A549 treated with AZD2906 at 1 μM for 4 hours (cell line): ENCODE measurements at places on chromosomes 3 and 15. TPM values are rescaled to one million over a fixed set of nuclear protein-coding genes. Genes with fewer than 3 reads are reported as not detected.

The GOLGA8J gene
- 0.09 to 0.15 TPM in 2 of 5 replicates, not detected in the others for total RNA-seq

The UBE2Q2 gene
- 38.4 to 44.9 TPM (median 41.9 TPM) in 5 replicates for total RNA-seq

The LRIG1 gene
- 4.4 to 6.3 TPM (median 5.0 TPM) in 5 replicates for total RNA-seq

The RTP3 gene
- not detected in 5 replicates for total RNA-seq

The TMC3 gene
- not detected in 5 replicates for total RNA-seq

The ERC2 gene
- total RNA-seq = 0.14 to 0.19 TPM in 2 of 5 replicates, not detected in the others

The TM4SF18 gene
- total RNA-seq = 27.2 to 41.6 TPM (median 29.5 TPM) in 5 replicates

The HGD gene
- 17.9 to 23.4 TPM (median 20.8 TPM) in 5 replicates for total RNA-seq

The BCHE gene
- 0.63 to 1.1 TPM (median 0.85 TPM) in 5 replicates for total RNA-seq

The COLQ gene
- 0.17 to 0.33 TPM (median 0.25 TPM) in 5 replicates for total RNA-seq

The SPSB4 gene
- 0.11 to 0.28 TPM (median 0.19 TPM) in 5 replicates for total RNA-seq

The GTF2E1 gene
- total RNA-seq = 10.4 to 16.7 TPM (median 12.5 TPM) in 5 replicates

The GNAT1 gene
- 0.05 to 0.25 TPM (median 0.22 TPM) in 3 of 5 replicates, not detected in the others for total RNA-seq

The CNTN3 gene
- not detected in 5 replicates for total RNA-seq

The PRR23E gene
- not detected in 5 replicates for total RNA-seq

The MYRIP gene
- 0.05 TPM in 1 of 5 replicates, not detected in the others for total RNA-seq

The TLR9 gene
- 0.03 to 0.05 TPM (median 0.04 TPM) in 3 of 5 replicates, not detected in the others for total RNA-seq

The CORO2B gene
- 3.3 to 4.4 TPM (median 3.7 TPM) in 5 replicates for total RNA-seq

The NRROS gene
- 0.05 TPM in 1 of 5 replicates, not detected in the others for total RNA-seq

The HYKK gene
- 5.8 to 8.9 TPM (median 6.3 TPM) in 5 replicates for total RNA-seq

The CTXN2 gene
- 0.02 to 0.05 TPM in 2 of 5 replicates, not detected in the others for total RNA-seq

The MOBP gene
- 0.02 to 0.18 TPM (median 0.10 TPM) in 5 replicates for total RNA-seq

The RBP2 gene
- not detected in 5 replicates for total RNA-seq

The PARP9 gene
- 5.4 to 6.2 TPM (median 5.5 TPM) in 5 replicates for total RNA-seq

The RLBP1 gene
- not detected in 5 replicates for total RNA-seq

The FOXB1 gene
- not detected in 5 replicates for total RNA-seq

The GRM7 gene
- not detected in 5 replicates for total RNA-seq
